ENCODE measurements at places on chromosomes 3 and 15. TPM values are rescaled to one million over a fixed set of nuclear protein-coding genes. Genes with fewer than 3 reads are reported as not detected.

DNA sequence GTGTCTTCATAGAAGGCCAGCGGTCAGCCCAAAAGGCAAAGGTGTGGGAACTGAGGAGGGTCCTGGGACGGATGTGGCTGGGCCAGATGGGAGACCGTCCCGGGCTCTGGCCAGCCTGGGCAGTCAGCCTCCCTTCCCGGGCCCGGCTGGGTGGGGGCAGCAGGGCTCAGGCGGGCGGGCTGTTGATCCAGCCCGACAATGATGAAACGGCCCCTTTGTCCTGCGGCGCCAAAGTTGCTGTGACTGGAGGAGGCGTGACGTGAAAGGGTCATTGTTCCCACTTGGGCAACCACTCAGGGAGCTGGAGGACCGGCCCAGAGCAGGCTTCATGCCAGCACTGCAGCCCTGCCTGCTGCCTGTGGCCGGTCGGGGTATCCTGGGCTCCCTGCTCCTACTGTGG is 16.5 kb downstream of the DUSP7 start:
- no peak for DNase-seq

DNA sequence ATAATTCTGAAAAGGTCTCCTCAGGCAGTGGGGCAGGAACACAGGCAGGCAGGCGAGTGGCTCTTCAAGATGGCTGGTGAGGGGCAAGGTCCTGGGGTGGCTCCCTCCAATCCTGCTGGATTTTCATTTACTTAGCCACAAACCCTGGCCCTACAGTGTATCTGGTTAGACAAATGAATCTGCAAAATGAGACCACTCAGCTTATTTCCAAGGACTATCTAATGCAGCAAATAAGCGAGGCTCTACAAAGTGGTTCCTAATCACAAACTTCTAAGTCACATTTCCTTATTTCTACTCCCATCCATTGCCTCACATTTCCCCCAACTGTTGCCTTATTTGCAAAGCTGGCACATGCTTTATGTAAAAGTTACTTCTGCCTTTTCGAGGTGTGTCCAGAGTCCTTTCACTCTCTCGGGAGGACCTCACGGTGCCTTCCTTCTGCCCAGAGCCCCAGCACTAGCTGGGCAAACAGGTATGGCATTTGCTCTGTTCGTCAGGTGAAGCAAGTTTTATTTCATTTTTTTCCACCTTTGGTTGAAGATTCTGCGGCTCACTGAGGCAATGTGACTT is 40.5 kb downstream of the CCDC12 start:
- DNase-seq: no peak

DNA sequence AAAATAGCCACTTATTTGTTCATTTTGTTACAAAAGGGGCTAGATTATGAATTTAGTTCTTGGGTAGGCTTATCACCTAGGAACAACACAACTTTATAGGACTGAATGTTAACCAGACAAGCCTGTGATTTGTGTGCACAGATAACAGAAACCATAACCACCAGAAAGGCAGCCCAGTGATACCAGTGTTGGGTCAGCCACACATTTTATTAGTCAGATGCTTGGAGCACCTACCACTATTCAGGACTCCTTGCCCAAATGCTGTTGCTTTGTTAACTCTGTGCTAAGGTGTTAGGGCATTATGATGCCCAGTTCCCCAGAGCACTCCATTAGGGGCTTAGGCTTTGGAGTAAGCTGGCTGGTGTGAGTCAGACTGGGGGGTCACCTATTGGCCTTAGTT is 22.5 kb downstream of the PLCL2 start:
- DNase-seq: no peak

- DNase-seq: no peak
Observed at GRCh38 chr3:137767538-137768360, 3.6 kb downstream of the SOX14 start.

The PLCH1 gene
- total RNA-seq: 8.5 TPM

GRCh38 chr3:138197524-138197923 is 10.4 kb downstream of the ARMC8 start:
- no peak for DNase-seq

DNA sequence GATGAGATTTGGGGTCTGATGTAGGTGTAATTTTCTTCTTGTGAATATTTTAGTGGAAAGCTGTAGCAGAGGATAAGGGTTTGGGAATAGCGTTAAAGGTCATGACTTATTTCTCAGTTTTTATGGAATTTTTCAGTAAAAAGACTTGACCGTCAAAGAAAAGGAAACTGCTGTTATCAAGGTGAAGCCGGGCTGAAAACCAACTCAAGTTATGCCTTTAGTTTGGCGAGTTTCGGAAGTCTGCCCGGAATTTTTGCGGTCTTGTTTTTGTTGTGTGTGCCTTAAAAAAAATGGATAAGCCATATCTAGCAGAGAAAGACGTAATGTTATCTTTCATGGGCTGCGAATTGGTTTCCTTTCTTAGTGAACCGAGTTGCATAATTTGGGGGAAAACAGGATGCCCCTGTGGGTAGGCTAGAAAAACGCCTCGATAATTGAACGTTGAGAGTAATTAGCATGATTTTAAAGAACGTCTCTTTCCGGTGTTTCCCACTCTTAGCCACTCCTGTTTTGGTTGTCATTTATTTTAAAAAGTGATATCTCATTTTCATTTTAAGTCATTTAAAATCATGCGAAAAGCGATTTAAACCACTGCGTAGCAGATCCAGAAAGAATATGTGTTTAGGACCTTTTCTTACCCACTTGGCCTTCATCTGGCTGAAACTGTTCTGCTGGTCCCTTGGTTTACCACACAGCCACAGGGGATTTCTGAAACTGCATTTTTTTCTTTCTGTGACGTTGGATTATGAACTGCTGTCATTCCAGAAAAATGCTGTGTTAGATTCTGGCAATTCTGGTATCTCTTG is 1.1 kb downstream of the NFKBIZ start:
- no peak for DNase-seq

The C3orf49 gene
- total RNA-seq: not detected

- no peak for DNase-seq
Observed at GRCh38 chr3:174168538-174169254, 690.4 kb upstream of the NAALADL2 start.

- no peak for DNase-seq
Observed at GRCh38 chr15:67922106-67922675, 82.3 kb upstream of the RNU6-1 start.

- DNase-seq: no peak
Observed at GRCh38 chr3:168878655-168879054, 782.9 kb upstream of the GOLIM4 start.

The AHSG gene
- total RNA-seq: not detected

The UBAP1L gene
- 2.3 TPM for total RNA-seq

Data from left colon (tissue), 2 donors.